ENCODE measurements at places on chromosomes 6 and 20. TPM values are rescaled to one million over a fixed set of nuclear protein-coding genes. Genes with fewer than 3 reads are reported as not detected.

EYA2 gene
- 94.1 TPM for total RNA-seq

SLC32A1 gene
- total RNA-seq, result 0.59 TPM

BAG2 gene
- total RNA-seq, result 1.2 TPM

KCNK15 gene
- 0.22 TPM for total RNA-seq

MDFI gene
- 7.9 TPM for total RNA-seq

VAPB gene
- total RNA-seq, result 60.5 TPM

TSPO2 gene
- not detected for total RNA-seq

AGER gene
- total RNA-seq, result 13.2 TPM

GINS1 gene
- 5.3 TPM for total RNA-seq

MAS1 gene
- not detected for total RNA-seq

ARMH2 gene
- 0.54 TPM for total RNA-seq

HELZ2 gene
- 87.7 TPM for total RNA-seq

FAM83C gene
- not detected for total RNA-seq

GHRH gene
- total RNA-seq, result not detected

RIPOR3 gene
- not detected for total RNA-seq

ZDHHC14 gene
- 5.1 TPM for total RNA-seq

GSTA2 gene
- not detected for total RNA-seq

TFAP2A gene
- total RNA-seq, result 0.32 TPM

SLC13A3 gene
- 5.8 TPM for total RNA-seq

DYNLRB1 gene
- total RNA-seq, result 185 TPM

C20orf202 gene
- total RNA-seq, result not detected

VWA7 gene
- 3.2 TPM for total RNA-seq

OPN5 gene
- not detected for total RNA-seq

ATP9A gene
- total RNA-seq, result 66.1 TPM

SLC22A1 gene
- total RNA-seq, result 2.2 TPM

Measured in glutamatergic neuron (in vitro differentiated cells).